AG10803 (cell line): ENCODE measurements at places on chromosomes 12 and 14.
A peak's percentile ranks its signal among the peaks of the same experiment; 100 is the strongest.

DNA sequence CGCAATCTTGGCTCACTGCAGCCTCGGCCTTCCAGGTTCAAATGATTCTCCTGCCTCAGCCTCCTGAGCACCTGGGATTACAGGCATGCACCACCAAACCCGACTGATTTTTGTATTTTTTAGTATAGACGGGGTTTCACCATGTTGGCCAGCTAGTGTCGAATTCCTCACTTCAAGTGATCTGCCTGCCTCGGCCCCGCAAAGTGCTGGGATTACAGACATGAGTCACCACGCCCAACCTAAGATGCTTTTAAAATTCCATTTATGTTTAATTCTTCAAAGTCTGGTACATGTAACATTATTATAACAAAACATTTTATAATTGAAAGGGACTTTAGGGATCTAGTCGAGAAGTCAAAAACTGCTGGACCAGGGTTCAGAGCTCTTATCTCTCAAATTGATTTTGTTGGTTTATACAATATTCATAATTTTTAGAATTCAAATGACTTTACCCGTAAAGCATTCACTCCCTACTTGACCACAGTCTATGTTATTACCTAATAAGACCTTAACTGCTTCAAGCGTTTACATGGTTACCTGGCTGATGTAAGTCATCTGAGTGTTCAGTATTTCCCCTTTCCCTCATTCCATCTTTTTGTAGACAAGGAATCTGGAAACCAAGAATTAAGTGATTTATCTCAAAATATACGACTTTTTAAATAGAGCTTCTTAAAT, 28.2 kb downstream of the RAP1B start:
- DNase-seq, result no peak

- DNase-seq, result peak; percentile 91
Observed at GRCh38 chr12:123571343-123571813, 13.0 kb upstream of the TMED2 start.

DNA sequence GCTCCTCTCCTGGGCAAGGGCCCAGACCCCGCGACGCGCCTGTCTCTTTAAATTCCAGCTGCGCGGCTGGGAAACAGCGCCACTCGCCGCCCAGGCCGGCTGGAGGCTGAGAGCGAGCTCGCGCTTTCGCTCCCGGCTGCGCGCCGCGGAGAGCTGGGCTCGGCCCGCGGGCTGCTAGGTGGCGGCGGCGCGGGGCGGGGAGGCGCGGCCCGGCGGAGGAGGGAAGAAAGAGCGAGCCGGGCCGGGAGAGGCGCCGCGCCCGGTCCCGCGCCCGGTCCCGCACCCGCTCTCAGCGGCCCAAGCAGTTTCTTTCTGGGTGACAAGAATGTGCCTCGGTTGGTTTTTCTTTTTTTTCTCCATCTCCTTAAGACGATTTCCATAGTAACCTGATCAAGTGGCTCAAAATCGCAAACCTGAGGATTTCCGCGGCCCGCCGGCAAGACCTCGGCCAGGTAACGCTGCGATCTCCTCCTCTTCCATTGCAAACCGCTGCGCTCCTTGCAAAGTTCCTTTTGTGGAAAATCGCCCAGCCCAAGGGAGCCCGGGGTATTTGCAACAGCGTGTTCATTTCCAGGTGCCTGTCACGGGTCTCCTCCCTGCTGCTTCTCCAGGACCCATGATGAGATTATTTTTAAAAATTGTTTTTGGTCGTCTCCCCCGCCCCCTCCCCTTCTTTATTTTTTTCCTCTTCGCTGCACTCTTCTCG, 259.5 kb upstream of the E2F7 start:
- peak; percentile 61 for DNase-seq

DNA sequence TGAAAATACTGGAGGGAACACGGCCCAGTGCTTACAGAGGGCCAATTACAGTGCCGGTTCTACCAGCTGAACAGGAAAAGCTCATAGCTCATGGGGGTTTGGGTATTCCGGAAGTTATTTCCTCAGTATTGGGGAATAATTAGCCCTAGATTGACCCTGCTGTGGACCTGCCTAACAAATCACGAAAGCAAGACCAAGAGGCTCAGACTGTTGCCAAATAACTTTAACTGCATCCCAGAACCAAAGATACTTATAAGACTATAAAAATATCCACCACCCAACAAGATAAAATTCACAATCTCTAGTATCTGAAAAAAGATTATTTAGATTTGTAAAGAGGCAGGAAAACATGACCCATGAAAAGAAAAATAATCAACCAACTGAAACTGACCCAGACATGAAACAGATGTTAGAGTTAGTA, 8.0 kb upstream of the OR5AU1 start:
- DNase-seq, result no peak

GRCh38 chr12:53938326-53939140, at the start of gene HOXC13:
TSS of gene HOXC13 (plus strand) at chr12:53938831. CDS start at chr12:53938907, 76 bp downstream.
- peak; percentile 51 for DNase-seq

DNA sequence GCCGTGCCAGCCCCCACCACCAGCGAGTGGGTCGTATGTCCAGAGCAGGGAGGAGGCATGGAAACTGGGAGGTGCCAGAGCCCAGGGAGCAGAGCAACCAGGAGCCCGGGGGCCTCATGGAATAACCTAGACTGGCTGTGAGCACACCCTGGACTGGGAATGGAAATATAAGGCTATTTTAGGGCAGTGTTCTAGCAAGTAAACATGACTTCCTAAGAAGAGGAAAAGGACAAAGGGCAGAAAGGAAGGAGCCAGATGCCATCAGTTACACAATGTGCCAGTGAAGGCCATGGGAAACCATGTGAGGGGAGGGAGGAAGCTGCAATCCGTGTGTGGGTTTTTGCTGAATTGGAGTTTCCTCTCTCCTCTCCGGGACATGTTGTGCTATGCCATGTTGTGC, 18.7 kb upstream of the CPM start:
- DNase-seq, result no peak

DNA sequence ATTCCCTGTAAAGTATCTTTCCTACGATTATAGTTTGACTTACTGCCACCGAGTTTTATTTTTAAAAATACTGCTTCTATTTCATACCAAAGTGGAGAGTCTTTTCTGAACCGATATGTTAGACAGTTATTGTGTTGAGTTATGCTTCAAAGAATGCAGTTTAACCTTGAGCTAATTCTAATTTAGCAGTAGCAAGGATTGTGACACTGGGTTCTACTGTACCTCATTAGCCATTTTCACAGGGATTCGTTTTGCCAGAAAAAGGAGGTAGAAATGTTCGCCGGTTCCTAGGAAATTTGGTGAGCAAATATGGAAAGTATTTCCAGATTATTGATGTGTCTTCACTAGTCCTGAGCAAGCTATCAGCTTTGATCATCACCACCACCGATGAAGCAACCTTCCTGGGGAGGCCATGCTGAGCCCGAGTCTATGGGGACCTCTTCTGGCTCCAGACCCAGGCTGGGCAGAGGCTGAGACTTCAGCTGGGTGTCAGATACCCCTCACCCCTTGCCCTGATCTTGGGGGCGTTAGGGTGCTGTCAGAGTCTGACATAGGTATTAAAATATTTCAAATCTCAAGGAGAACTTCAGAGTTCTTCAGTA, 13.6 kb downstream of the GLRX5 start:
- DNase-seq, result no peak

- DNase-seq, result peak; percentile 97
Observed at GRCh38 chr14:61080591-61081010, 99.6 kb downstream of the SLC38A6 start.

DNA sequence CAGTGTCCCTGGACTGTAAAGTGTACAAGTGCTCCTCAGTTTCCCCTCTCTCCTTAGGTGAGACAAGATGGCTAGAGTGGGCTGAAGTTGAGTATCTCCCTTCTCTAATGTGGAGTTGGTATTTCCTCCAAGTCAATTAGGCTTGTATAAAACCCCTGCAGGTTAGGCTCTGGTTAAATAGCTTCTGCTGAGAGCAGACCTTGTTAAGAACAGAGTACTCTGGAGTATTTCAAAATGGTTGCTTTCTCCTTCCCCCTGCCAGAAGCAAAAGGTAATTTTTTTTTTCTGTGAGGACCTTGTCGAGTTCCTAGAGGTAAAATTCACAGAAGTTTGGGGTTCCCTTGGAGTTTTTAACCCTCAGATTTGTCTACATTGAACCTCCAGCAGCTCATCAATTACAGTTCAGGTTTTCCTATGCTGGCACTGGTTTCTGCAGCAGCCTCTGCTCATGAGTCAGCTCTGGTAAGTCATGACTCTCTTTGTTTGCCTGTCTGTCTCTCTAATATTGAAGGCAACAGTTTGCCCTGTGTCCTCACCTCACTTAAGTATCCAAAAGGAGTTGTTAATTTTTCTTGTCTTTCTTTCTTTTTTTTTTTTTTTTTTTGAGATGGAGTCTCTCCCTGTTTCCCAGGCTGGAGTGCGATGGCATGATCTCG, 27.8 kb upstream of the GLIPR1 start:
- DNase-seq, result peak; percentile 45

GRCh38 chr14:76090616-76091391, 60.9 kb upstream of the GPATCH2L start:
- peak; percentile 64 for DNase-seq

DNA sequence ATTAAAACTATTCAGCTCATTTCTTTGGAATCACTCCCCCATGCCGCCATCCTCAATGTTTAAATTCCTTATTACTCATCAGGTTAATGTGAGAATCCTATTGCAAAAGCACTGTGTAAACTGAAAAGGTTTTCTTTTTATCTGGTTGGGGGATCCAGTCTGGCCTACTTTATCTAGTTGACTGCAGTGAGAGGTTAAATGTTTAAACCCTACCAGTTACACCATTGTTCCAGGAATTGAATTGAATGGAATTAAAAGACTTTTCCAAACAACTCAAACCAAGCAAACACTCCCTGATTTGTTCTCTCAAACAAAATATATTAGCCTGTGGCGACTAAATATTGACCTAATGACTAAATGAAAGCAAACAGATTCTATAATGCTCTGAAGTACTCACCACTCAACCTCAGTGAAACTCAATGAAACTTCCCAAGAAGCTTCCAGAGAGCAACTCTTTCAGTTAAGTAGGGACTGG, 100.5 kb downstream of the VEZT start:
- DNase-seq, result peak; percentile 56
